ENCODE measurements at places on chromosomes 7 and 10.

GRCh38 chr7:103797647-103798307 is 191.7 kb downstream of the RELN start:
- no peak for DNase-seq

DNA sequence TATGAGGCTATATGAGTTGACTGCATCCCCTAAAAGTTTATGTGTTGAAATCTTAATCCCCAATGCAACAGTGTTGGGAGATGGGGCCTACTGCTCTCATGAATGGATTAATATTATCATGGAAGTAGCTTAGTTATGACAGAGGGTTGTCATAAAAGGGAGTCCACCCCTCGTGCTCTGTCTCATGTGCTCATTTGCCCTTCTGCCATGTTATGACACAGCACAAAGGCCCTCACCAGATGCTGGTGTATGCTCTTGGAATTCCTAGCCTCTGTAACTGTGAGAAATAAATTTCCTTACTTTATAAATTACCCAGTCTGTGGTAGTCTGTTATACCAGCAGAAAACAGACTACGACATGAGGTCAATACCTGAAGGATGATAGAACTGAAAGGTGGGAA is 17.6 kb upstream of the PANK1 start:
- DNase-seq = peak; percentile 48

DNA sequence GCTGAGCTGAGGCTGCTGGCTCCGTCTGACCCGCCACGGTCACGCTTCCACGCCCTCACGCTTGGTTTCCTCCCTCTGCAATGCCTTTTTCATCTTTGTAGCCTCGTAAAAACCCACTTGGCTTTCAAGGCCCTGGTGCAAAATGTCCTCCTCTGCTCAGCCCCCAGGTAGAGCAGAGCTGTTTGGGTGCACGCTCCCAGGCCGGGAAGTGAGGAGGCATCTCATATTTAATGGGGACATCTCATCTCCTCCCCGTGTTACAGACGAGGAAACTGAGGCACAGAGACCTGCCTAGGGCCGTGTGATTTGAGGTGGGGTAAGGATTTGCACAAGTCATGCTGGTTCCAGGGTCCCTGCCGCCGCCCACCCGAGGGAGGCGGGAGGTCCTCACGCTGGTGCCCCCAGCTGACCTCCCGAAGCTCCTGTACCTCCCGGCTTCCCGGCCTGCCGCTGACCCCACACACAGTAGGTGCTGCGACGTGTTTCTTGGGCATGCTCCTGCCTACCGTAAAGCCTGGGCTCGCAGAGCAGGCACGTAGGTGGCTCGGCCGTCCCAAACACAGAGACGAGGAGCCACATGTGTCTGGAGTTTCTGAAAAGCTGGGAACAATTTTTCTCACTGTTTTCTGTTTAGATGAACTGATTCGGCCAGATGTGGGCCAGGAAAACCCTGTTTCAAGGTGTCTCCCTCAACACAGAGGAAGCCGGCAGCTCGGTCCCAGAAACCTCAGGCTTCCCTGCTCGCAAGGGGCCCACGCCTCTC is 11.5 kb downstream of the FOXL3 start:
- DNase-seq = no peak

- no peak for DNase-seq
These were observed 8.2 kb upstream of the CXCL12 start for GRCh38 chr10:44393051-44393630.

DNA sequence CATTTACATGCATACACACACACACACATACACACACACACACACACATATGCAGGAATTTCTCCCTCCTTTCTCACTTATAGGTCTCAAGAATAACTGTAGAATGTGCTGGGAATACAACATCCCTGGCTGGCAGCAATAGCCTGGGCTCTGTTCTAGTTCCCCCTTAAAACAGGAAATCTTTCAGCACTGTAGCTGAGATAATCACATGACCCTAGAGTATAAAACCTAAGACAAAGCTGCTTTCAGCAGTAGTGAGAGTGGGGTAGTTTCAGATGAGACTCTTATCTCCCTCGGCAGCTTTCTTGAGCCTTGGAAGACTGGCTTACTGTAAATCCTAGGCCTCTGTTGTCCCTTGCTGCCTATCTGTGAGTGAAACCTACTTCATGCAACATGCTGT is 137.4 kb upstream of the AKR1E2 start:
- DNase-seq = no peak

DNA sequence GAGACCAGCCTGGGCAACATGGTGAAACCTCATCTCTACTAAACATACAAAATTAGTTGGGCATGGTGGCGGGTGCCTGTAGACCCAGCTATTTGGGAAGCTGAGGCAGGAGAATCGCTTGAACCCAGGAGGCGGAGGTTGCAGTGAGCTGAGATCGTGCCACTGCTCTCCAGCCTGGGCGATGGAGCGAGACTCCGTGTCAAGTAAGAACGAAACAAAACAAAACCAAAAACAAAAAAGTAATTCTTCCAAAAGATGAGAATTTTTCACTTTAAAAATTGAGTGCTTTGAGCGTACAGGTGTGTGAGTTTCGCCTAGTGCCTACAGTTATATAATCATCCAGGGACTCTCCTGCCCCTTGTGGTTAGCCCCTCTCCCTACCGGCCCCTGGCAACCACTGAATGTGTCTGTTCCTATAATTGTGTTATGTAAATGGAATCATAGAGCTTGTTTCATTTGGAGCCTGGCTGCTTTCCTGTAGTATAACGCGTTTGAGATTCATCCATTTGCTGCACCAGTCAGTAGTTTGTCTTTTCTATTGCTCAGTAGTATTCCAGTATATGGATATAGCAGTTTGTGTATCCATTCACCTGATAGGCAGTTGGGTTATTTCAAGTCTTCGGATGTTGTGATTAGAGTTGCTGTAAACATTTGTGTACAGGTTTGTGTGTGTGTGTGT is 80.0 kb downstream of the RBM33 start:
- no peak for DNase-seq

DNA sequence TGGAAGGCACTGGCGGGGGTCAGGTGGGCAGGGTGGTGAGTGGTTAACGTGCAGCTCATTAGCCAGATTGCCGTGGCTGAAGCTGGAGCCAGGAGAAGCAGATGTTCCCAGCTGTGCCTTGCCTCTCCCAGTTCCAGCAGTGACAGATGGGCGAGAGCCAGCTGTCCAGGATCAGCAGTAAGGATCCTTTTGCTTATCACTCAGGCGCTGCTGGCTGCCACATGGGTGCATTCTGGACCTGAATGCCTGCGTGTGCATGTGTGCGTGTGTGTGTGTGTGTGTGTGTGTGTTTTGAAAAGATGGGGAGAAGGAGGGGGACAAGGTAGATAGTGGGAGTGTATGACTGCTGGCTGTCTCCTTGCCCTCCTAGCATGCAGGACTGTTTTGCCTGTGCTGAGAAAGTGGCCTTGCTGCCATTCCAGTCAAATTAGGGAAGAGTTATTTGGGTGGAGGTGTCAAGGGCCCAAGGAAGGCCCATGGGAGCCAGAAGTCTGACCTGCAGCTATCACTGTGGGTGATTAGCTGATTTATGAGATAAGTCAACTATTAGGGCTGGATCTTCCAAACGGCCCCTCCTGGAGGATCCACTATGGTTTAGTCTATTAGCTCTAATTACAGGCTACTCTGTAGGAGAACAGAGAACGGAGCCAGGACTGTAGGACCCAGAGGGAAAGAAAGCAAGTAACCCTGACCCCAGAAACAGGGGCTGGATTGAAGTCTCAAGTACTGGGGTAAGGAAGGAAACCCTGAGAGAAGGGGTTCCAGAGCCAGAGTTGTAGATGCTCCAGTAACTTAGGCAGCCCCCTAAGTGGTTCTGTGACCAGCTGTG is 3.3 kb downstream of the EPHA1 start:
- DNase-seq = no peak

Measured in GM23248 (cell line).